Immature natural killer cell (primary cell): ENCODE measurements at places on chromosomes 3 and 15.

- no peak for DNase-seq
These were observed 15.1 kb downstream of the HEMK1 start for GRCh38 chr3:50584391-50584790.

DNA sequence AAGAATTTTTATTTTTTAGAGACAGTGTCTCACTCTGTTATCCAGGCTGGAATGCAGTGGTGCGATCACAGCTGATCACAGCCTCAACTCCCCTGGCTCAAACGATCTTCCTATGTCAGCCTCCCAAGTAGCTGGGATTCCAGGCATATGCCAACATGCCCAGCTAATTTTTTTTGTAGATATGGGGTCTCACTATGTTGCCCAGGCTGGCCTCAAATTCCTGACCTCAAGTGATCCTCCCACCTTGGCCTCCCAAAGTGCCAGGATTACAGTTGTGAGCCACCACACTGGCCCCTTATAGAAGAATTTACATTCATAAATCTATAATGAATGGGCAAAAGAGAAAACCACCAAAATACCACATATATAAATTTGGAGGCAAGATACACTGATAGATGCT is 15.2 kb downstream of the SENP7 start:
- no peak for DNase-seq

DNA sequence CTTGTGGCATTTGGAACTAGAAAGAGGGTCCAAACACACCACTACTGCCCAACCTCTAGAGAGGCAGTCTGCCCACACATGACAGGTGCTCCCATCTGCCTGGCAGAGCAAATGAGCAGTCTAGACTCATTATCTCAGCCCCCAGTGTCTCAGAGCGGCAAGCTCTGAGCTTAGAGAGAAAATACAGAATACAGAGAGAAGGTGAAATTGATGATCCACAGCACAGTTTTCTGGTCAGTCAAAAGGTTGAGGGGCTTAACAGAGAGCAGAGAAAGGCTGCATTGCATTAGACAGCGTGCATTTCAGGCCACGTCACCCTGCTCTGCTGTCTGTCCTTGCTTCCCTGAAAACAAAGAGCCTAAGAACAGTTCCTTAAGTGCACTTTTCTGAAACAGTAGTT is 135.1 kb downstream of the KCNMB2 start:
- no peak for DNase-seq

DNA sequence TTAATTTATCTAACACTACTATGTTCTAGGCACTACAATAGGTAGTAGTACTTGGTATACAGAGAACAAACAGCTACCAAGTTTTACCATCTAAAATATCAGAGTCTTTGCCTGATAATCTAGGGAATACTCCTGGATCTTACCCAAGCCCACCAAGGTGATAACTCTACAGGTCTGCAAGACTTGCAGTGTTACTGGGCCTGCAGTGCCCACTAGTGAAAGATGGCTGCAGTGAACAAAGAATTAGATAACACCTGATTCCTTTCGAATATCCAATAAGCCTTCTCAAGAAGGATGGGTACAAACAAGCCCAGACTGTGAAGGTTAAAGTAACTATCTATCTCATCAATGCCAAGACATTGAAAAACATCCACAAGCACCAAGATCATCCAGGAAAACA is 317.0 kb upstream of the DCBLD2 start:
- DNase-seq = no peak

GRCh38 chr3:108477511-108478147 is 32.8 kb downstream of the MYH15 start:
- peak; percentile 50 for DNase-seq

- no peak for DNase-seq
These were observed 24.3 kb downstream of the MRPS25 start for GRCh38 chr3:15040844-15041243.

DNA sequence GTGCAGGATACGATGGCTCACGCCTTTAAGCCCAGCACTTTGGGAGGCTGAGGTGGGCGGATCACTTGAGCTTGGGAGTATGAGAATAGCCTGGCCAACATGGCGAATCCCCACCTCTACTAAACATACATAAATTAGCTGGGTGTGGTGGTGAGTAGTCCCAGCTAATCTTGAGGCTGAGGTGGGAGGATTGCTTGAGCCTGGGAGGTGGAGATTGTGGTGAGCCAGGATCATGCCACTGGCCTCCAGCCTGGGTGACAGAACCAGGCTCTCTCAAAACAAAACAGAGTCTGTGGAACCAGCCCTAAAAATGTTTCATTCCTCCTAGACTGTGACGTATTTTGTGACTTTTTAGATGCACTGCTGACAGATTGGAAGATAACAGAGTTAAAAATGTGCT is 34.3 kb upstream of the RAD51 start:
- no peak for DNase-seq

- no peak for DNase-seq
These were observed 96.7 kb downstream of the LSM3 start for GRCh38 chr3:14274999-14275961.

DNA sequence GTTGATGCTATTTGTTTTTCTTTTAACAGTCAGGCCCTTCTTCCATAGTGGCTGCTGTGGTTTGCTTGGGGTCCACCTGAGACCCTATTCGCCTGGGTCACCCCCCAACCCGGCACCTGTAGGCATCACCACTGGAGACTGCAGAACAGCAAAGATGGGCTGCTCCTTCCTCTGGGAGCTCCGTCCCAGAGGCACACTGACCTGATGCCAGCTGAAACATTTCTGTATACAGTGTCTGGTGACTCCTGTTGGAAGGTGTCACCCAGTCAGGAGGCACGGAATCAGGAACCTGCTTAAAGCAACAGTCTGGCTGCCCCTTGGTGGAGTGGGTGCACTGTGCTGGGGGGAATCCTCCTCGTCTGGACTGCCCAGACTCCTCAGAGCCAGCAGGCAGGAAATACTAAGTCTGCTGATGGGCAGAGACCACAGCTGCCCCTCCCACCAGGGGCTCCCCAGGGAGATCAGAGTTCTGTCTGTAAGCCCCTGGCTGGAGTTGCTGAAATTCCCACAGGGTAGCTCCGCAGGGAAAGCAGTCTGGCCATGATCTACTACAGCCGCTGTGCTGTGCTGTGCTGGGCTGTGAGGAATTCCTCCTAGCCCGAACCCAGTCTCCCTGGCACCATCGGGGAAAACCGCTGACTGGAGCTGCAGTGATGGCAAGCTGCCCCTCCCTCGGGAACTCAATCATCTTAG is 248.2 kb downstream of the TBC1D5 start:
- DNase-seq = no peak

GRCh38 chr15:61527836-61528580 is 298.9 kb upstream of the RORA start:
- DNase-seq = no peak

GRCh38 chr15:73493922-73494321 is 51.0 kb downstream of the REC114 start:
- no peak for DNase-seq

GRCh38 chr3:170275832-170276231 is 53.6 kb downstream of the PRKCI start:
- DNase-seq = no peak

GRCh38 chr15:78212008-78212407 is 22.4 kb downstream of the ACSBG1 start:
- no peak for DNase-seq

GRCh38 chr3:98972720-98973119 is 71.2 kb upstream of the DCBLD2 start:
- no peak for DNase-seq

- no peak for DNase-seq
These were observed 12.3 kb upstream of the PDZRN3 start for GRCh38 chr3:73637042-73637441.

DNA sequence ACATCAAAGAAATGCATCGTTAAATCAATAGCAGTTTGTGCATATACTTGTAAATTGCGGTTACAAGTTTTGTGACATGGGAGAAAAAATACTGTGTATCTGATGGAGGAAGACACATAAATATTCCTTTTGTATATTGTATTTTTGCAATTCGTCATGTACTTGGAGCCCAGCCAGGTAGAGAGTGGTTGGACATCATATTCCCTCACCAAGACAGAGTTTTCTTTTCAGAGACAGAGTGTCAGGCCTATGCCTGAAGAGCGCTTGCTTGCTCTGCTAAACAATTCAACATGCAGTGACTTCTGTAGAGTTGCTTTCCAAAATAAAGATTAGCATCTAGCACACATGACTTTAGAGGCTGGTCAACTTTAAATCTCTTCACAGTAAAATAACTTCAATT is 24.8 kb upstream of the MEIS2 start:
- DNase-seq = no peak

GRCh38 chr15:71114887-71115566 is at the start of gene THSD4:
Gene THSD4 (plus strand): TSS chr15:71115471.
- peak; percentile 26 for DNase-seq

DNA sequence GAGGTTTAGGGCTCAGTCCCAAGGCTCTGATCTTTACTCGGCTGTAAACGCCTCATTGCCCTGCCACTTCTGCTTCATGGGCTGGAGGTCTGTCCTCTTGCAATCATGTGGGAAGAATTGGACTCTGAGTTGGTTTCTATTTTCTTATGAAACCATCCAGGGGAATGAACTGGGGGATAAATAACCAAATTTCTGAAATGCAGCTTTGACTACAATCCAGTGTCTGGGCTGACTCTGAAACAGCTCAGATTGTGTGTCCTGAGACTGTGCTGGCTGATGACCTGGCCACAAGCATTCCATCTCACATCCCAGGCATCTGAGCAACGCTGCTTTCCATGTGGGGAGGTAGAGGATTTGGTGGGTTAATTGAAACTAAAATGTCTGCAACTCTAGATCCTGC is 71.0 kb upstream of the GALNT15 start:
- DNase-seq = no peak

- no peak for DNase-seq
These were observed 1.8 kb downstream of the DIPK2A start for GRCh38 chr3:143973259-143974021.

GRCh38 chr3:152836269-152836668 is 1.3 kb downstream of the P2RY1 start:
- DNase-seq = no peak

DNA sequence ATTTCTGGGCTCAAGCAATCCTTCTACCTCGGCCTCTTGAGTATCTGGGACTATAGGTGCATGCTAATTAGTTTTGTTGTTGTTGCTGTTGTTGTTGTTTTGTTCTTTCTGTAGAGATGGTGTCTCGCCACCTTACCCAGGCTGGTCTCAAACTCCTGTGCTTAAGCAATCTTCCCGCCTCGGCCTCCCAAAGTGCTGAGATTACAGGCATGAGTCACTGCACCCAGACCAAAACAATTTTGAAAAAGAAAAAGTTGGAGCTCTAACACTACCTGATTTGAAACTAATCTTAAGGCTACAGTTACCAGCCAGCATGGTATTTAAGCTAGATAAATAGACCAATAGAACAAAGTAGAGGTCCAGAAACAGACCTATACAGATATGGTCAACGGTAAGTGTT is 29.8 kb downstream of the KPNA1 start:
- DNase-seq = no peak

GRCh38 chr15:71373917-71374316 is 258.6 kb downstream of the THSD4 start:
- DNase-seq = no peak

GRCh38 chr3:131739211-131739610 is 236.4 kb upstream of the MRPL3 start:
- DNase-seq = no peak

DNA sequence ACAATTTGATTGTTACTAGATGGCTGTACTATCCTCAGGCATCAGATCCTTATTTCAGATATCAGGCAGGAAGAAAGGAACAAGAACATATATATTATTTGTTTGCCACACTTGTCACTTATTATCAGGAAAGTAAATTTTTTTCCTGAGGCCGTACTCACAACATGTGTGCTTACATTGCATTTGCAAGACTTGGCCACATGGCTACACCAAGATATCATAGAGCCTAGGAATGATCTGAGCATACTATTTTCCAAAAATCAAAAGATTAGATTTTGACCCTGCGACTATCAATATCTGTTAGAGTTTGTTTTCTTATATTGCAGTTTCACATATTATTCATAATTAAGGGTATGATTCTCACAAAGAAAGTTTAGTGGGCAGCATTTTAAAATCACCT is 426.2 kb upstream of the BCHE start:
- no peak for DNase-seq

GRCh38 chr3:58691997-58692396 is 25.4 kb upstream of the FAM3D start:
- no peak for DNase-seq

DNA sequence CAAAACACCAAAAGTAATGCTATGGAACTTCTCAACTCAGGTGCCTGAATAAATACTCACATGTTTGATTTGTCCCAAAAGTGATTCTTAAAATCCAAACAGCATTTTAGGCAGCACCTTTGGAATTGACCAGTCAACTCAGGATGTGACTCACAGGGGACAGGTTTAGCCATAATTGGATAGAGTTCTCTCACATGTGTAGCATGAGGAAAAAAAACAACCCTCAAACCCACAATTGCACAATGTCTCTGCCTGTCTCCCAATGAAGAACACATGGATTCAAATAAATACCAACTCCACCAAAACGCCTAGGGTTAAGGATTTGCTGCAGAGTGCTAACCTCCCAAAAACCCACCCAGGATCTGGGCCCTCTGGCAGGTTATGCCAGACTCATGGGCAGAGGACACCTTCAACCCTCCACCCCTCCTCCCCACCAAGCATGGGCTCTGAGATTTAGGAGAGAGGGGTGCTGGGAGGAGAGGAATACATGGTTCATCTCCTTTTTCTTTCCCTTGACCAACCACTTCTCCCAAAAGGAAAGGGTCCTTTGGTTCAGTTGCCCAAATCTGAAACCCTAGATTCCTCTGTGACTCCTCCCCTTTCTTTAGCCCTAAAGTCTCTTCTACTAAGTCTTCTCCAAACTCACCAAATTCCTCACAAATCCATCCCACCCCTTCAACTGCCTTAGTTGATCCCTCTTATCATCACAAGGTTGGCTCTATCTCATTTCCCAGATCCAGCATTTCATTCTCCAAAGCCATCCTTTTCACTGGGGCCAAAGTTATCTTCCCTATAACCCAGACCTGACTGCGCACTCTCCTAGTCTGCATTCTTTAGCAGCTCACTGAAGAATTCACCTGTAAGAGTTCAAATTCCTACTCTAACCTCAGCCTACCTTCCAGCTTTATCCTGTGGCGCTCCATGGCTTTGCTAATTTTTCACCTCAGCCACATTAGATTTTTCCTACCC is 7.7 kb downstream of the RYK start:
- no peak for DNase-seq

- DNase-seq = peak; percentile 70
These were observed 75.2 kb upstream of the ACAD9 start for GRCh38 chr3:128804017-128804810.

- DNase-seq = no peak
These were observed 152.8 kb downstream of the UACA start for GRCh38 chr15:70610541-70610940.

GRCh38 chr3:6249679-6250078 is 611.2 kb upstream of the GRM7 start:
- DNase-seq = no peak

GRCh38 chr15:60460931-60461330 is 18.0 kb downstream of the ICE2 start:
- DNase-seq = no peak
